RCC 7860 (cell line): ENCODE measurements at places on chromosomes 5 and 9.

GRCh38 chr5:35309365-35310130 lies 79.3 kb upstream of the PRLR start:
- DNase-seq = no peak

DNA sequence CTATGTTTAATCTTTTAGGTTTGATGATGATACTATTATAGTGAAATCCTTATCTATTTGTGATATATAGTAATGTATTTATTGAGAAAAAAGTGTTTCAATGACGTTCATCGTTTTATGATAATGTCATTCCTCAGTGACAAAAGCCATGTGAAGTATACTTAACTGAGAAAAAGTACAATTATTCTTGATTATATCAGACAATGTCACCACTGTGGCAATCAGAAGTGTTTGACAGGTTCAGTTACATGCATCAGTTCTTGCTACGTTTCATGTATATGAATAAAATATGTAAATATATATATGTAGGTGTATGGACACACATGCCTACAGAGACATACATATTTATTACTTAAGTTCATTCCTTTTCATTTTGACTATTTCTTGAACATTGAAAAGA lies 341.5 kb upstream of the CDH10 start:
- DNase-seq = no peak

DNA sequence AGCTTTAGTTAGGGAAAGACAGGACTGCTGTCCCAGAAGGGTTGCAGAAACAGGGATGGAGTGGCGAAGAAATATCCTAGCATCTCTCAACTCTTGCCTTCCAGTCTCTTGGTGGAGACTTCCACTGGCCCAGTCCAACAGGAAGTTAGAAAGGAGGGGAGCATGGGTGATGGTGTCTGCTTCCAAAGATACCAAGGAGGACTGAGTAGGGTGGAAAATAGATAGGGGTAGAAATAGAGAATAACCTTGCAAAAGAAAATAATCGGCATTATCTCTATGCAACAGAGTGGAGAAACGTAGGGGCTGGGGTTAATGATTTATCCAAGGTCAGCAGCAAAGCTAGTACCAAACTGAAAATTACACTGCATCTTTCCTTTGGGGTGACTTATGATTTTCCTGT lies 242.3 kb downstream of the PSAT1 start:
- DNase-seq = no peak

- DNase-seq = peak; percentile 6
Observed at GRCh38 chr9:21747175-21747574, 55.3 kb upstream of the MTAP start.

DNA sequence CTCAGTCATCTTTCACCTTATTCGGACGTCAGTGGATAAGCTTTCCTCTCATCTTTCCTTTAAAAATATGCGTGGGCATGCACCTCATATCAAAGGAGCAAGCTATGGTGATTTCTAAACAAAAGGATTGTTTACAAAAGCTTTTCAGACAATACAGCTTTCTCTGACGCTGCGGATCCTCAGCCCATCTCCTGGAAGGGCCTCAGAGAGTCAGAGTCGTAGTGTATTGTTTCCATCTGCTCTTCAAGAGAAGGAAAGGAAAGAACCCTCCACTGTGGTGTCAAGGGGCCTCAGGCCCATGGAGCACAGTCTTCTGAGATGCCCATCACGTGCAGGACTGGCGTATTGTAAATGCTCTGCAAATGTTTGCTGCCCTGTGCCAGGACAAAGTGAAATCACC lies 163.4 kb upstream of the MAP1B start:
- no peak for DNase-seq
